ENCODE measurements at places on chromosomes 7 and 10. TPM values are rescaled to one million over a fixed set of nuclear protein-coding genes. Genes with fewer than 3 reads are reported as not detected.

The CPA4 gene
- not detected for total RNA-seq

The IQCE gene
- total RNA-seq, result 5.9 TPM

The PCGF5 gene
- 34.1 TPM for total RNA-seq

The CALHM3 gene
- not detected for total RNA-seq

The PIK3CG gene
- 4.4 TPM for total RNA-seq

The FLNC gene
- 130 TPM for total RNA-seq

The SPDYE2 gene
- not detected for total RNA-seq

The MMD2 gene
- total RNA-seq, result not detected
